ENCODE measurements at places on chromosomes 2 and 18. TPM values are rescaled to one million over a fixed set of nuclear protein-coding genes. Genes with fewer than 3 reads are reported as not detected.

DNA sequence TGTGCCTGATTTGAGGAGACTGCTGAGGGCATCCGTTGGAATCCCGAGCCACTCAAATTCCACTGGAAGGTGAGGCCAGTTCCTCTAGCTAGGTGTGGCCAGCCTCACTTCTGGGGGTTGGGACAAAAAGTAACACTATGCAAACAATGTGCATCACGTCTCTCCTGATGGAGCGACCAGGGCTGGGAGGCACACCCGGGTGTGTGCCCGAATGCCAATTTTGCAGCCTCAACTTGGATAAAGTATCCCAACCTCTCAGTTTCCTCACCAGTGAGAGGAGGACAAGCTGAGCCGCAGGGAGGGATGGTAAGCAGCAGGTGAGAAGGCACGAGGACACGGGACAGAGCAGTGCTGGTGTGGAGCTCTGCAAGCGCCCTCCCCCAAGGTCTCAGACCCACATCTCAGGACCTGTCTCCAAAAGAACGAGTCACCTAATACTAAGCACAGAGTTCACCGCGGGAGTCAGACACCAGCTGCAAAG is 218.3 kb downstream of the HAUS1 start:
- no peak for DNase-seq

The CRYGD gene
- not detected for polyA plus RNA-seq

DNA sequence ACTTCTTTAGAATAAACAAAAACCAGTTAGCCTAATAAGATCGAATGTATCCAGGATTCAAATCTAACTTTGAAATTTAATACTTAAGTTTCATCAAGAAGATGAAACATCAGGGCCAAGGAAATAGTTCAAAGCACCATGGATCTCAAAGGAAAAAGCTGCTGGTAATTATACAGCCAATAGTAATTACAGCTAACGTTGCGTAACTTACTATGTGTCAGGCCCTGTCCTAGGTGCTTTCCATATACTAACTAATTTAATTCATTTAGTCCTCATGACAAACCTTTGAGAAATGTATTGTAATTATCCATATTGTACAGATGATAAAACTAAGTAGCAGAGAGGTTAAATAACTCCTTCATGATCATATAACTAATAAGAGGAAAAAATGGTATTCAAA is 598.6 kb downstream of the NYAP2 start:
- no peak for DNase-seq

DNA sequence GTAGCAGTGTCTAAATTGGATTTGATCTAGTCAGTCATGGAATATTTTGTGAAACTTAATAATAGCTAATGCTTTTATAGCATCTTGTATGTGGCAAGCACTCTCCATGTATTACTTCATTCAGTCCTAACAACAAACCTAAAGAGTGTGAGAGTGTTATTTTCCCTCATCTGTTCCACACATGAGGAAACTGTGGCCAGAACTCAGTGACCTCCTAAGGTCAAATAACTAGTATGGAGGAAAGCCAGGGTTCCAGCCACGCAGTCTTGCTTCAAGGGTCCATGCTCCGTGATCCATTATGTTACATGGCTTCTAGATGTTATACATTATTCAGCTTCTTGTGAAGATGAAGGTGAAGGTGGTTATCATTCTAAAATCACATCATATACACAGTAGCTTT is 45.5 kb downstream of the TWSG1 start:
- DNase-seq = peak; percentile 3

The KRTCAP3 gene
- polyA plus RNA-seq = 10.7 TPM

The ARHGAP28 gene
- polyA plus RNA-seq = 60.3 TPM

The SERPINB10 gene
- polyA plus RNA-seq = 0.27 TPM

The DYNAP gene
- 0.08 TPM for polyA plus RNA-seq

GRCh38 chr2:46770622-46771021 is 145.0 kb downstream of the MCFD2 start:
- no peak for DNase-seq

The PROKR1 gene
- 0.40 TPM for polyA plus RNA-seq

- DNase-seq = no peak
Observed at GRCh38 chr2:167581961-167582574, 665.3 kb downstream of the STK39 start.

The COL3A1 gene
- polyA plus RNA-seq = 914 TPM

DNA sequence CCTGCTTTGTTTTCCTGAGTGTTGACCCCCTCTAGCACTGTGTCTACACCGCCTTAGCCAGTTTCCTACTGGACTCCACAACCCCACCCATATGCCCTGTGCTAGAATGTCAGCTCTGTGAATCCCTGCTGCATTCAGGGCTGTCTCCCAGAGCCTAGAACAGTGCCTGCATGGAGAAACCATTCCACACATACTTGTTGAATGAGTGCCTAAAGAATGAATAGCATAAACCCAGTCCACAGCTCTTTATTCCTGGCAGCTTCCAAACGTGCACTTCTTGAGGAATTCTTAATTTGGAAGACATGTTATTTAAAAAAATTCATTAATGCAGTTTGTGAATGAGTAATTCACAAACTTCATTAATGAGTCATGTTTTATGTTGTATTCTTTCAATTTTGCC is 6.5 kb upstream of the NAPG start:
- DNase-seq = no peak

DNA sequence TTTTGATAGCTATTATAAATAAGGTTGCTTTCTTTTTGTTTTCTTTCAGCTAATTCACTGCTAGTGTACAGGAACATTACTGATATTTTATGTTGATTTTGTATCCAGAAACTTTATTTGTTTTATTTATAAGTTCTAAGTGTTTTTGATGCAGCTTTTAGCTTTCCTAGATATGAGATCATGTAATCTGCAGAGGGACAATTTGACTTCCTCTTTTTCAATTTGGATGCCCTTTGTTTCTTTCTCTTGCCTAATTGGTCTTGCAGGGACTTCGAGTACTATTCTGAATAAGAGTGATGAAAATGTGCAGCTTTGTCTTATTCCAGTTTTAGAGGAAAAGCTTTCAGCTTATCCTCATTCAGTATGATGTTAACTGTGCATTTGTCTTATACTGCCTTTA is 643.4 kb upstream of the CDH2 start:
- no peak for DNase-seq

DNA sequence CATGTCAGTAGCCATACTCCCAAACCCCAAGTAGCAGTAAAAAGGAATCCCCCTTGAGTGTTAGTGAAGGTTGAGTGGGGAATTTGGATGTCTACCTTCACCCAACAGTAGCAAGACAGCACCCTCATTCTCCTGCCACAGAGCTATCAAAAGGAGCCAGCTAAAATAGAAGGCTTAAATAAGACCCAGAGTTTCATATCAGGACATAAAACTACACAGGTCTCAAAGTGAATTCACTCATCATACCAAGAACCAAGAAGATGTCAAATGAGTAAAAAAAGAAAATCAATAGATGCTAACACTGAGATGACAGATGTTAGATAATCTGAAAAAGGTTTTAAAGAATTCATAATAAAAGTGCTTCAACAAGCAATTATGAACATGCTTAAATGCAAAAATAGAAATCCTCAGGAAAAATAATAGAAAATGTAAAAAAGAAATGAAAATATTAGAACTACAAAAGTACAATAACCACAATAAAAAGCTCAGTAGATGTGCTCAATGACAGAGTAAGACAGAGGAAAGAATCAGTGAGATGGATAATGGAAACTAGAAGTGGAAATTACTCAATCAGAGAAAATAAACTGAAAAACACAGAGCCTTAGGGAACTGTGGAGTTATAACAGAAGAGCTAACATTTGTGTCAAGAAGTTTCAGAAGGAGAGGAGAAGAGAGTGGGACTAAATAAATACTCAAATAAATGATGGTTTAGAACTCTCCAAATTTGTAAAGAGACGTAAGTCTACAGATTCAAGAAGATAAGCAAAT is 90.5 kb downstream of the EDAR start:
- no peak for DNase-seq

DNA sequence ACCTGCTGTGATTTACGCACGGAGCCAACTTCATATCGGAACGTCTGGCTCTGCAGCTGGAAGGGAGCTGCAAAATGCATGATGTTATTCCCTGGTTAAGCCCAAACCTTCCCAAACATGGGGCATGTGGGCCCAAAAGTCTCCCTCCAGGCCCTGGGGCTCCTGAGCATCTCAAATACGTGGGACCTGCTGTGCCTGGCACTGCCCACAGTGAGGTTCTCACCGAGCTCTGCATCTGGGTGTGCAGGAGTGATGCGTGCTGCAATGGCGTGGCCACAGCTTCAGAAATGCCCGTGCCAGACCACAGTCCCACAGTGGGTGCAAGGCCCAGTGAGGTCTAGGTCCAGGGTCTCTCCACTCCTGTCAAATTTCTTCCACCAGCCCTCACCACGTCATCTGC is 503.3 kb downstream of the EIPR1 start:
- no peak for DNase-seq

GRCh38 chr2:216477283-216478035 is 21.2 kb upstream of the RPL37A start:
- DNase-seq = no peak

The FAM237A gene
- polyA plus RNA-seq = not detected

- no peak for DNase-seq
Observed at GRCh38 chr2:107062599-107063220, 176.7 kb upstream of the ST6GAL2 start.

The KCNE4 gene
- 16.9 TPM for polyA plus RNA-seq

The FAM168B gene
- polyA plus RNA-seq = 121 TPM

- no peak for DNase-seq
Observed at GRCh38 chr2:38591152-38591551, 11.6 kb downstream of the HNRNPLL start.

GRCh38 chr2:157345647-157346389 is 20.2 kb upstream of the ERMN start:
- DNase-seq = no peak

GRCh38 chr2:96174251-96175144 is 29.3 kb upstream of the DUSP2 start:
- DNase-seq = peak; percentile 62

DNA sequence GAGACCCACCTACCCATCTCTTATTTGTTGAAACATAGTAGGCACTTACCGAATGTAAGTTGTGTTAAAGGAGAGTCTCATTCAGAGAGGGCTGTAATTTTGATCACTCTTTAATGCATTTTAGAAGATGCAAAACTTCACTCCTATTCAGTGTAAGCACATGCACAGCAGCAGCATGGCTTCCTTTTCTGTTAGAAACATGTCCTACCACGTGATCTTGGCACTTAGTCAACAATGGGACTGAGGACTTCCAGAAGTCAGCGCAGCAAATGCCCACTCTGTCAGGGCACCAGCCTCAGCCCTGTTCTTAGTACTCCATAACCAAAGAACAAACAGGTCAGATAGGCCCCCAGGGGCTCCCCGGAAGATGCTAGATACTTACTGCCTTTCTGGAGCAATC is 456.5 kb downstream of the METTL4 start:
- DNase-seq = no peak

- no peak for DNase-seq
Observed at GRCh38 chr2:146952696-146953095, 892.1 kb upstream of the ACVR2A start.

DNA sequence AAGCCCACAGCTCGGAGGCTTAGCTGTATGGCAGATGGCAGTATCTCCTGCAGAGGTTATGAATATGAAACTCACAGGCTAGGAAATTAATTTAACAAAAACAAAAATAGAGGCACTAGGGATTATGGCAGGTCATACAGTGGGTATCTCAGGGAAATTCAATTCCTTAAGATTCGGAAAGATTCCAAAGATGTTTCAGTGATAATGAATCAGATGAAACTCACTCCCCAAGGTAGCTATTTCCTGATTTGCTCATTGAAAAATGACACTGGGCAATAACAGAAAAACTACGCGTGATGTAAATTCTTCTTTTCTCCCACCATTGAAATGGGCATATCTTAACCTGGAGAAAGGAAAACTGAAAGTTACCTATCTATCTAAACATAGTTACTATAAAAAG is 414.1 kb downstream of the STK39 start:
- no peak for DNase-seq

GRCh38 chr2:56754066-56754615 is 570.4 kb downstream of the CCDC85A start:
- DNase-seq = no peak

DNA sequence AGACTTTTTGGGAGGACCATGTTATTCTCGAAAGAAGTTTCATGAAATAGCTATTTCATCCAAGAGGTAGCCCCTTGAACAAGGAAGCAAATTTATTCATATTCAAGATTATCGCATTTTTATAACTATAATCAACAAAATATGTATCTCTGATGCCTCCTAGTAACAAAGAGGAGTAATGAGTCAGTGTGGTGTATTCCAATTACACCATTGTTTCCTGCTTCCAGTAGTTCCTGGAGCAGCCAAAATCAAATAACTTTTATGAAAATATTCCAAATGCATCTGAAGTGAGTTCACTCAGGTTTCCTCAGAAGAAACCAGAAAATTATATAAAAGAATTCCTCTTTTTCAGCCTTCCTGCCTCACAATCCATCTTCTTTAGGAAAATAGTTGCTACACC is 43.0 kb downstream of the ANKRD36B start:
- DNase-seq = no peak

- DNase-seq = no peak
Observed at GRCh38 chr2:63984606-63985359, 34.4 kb downstream of the VPS54 start.

The CYP27A1 gene
- 49.7 TPM for polyA plus RNA-seq

GRCh38 chr2:156958374-156958773 is 299.1 kb upstream of the GALNT5 start:
- no peak for DNase-seq

The CNDP1 gene
- polyA plus RNA-seq = 1.6 TPM

- DNase-seq = no peak
Observed at GRCh38 chr2:26118682-26119081, 54.2 kb upstream of the GAREM2 start.

GRCh38 chr18:52499016-52499415 is 159.0 kb downstream of the DCC start:
- DNase-seq = peak; percentile 14

GRCh38 chr2:48098539-48098938 is 192.2 kb upstream of the FBXO11 start:
- DNase-seq = no peak

The SELENOI gene
- polyA plus RNA-seq = 27.6 TPM

GRCh38 chr2:65655000-65655399 is 222.6 kb upstream of the SPRED2 start:
- no peak for DNase-seq

All from left kidney (tissue), 8 donors.